ENCODE measurements at places on chromosomes 12 and 14.
A peak's percentile ranks its signal among the peaks of the same experiment; 100 is the strongest.

DNA sequence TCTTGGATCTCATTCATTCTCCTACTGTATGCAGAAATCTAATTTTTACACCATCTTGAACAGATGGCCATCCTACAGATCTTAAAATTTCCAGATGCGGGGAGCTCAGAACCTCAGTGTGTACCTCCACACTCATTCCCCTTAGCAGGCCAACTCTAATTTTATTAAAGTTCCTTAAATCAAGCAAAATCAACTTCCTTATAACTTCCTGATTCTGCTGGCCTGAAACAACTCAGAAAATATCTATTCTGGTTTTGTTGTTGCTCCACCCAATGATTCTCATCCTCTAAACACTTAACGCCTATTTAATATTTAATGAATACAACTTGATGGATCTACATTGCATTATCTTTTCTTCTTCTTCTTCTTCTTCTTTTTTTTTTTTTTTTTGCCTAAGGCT is 3.1 kb downstream of the EMP1 start:
- DNase-seq = no peak

GRCh38 chr12:13740149-13740545 is 241.3 kb downstream of the GRIN2B start:
- DNase-seq = no peak

DNA sequence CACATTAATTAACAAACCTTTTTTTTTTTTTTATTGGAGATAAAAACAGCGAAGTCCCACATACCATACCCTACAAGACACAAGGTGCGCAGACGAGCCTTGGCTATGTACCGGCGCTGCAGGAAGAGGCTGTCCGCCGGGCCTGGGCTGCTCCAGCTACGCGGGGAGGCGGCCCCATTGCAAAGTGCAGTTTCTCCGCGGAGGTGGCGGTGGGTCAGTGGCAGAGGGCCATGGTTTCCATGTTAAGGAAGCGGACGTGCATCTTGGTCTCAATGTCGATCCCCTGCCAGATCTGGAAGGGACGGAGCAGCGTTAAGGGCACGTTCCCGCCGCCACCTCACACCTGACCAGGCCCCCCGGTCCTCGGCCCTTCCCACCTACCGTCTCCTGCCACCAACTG is 60.3 kb downstream of the TESC start:
- DNase-seq = no peak

DNA sequence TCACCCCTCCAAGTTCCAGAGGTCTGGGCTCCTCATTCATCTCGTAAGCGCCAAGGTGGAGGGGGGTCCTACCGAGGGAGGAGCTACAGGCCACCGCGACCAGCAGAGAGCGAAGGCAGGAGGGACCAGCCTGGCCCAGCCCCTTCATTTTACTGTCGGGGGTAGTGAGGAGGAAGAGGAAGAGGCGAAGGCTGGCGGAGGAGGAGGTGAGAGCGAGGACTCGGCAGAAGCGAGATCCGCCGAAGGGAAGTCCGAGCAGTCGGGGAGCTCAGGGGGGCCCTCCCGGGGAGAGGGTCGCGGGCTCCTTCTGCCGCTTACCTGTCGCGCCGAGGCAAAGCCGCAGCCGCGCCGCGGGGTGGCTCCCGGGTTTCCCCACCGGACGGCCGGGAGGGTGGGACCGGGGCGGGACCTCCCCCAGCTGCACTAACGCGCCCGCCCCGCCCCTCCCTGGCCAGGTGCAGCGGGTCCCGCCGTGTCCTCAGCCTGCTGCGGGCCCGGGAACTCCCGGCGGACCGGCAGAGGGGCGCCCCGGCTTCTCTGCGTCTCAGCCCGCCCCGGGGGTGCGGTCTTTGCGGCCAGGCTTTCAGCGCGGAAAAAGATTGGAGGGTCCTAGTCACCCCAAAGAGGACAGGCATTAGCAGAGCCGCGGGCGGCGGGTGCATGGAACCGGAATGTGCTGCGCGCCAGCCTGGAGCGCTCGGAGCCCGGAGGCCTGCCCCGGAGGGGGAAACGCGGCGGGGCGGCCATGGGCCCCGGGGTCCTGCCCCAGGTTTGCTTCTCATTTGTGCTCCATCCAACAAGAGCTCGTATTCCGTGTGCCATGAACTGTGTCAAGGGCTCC is at the start of gene GALNT6:
Gene GALNT6 (minus strand): TSS at position 124 of the 841 bp plus-strand sequence. CDS start 11,625 bp downstream, outside the sequence.
- DNase-seq = peak; percentile 65

DNA sequence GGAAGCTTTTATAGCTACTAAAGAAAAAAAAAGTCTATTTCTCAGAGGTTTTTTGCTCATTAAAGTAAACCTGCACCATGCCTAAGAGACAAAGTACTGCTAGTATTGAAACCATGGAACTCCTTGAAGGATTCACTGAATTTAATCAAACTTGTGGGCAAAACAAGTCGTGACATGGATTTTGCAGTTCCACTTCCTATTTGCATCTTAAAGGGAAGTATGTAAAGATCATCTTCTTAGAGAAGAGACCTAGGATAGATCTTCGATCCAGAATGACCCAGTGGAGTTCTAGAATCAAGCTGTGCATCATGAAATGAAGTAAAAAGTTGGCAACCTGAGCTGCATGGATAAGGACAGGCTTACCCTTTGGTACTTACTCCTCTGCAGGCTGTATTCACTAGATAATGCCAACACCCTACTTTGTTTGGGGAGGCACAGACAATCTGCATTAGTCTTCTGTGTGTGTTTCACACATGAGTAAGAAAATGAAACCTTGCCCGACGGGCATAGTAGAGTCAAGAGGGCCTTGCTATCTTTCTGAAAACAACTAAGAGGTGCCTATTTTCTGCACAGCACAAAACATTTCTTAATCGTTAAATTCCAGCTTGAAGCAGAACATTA is 1.9 kb downstream of the GNG2 start:
- peak; percentile 71 for DNase-seq

DNA sequence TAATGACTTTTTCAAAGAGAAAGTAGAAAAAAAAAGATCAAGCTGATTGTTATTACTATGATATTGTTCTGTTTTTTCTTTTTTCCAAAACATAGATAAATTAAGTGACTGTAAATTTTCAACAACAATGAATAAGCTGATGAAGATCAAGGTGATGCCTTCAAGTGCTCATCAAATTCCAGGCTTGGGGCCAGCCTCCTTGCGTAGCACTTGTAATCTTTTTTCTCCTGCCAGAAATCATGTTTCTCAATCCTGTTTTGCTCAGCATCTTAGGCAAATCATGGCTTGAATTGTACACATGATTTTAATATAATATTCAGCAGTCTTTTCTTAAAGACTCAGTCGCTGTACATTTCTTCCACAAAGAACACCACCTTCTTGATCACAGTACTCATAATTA is 333.2 kb downstream of the NPAS3 start:
- DNase-seq = no peak

DNA sequence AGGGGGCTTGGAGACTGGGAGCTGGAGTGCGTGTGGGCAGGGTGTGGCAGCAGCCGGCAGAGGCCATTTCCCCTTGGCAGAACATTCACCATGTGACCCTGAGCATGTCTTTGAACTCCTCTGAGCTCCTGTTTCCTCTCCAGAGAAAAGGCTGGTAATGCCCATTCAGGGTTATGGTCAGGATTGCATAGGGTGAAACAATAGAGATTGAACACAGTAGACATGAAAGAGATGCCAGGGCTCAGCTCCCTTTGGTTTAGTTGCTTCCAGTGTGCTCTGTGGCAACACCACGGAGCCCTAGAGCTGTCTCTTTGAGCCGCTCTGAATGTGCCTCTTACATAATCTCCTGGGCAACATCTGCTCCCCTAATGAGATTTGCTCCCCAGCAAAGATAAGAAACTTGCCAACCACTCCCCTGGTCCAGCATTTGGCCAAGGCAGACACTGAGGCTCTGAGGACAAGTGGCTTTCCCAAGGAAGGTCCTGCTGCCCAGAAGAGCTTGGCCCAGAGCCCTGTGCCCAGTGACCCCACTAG is 4.6 kb downstream of the IFI27 start:
- no peak for DNase-seq

GRCh38 chr12:2456122-2456812 is 338.5 kb upstream of the FKBP4 start:
- no peak for DNase-seq

- no peak for DNase-seq
Observed at GRCh38 chr14:97390096-97390724, 593.0 kb downstream of the VRK1 start.

GRCh38 chr12:21509768-21510167 is 8.2 kb downstream of the GOLT1B start:
- peak; percentile 49 for DNase-seq

- DNase-seq = no peak
Observed at GRCh38 chr12:4771172-4771959, 51.2 kb downstream of the GALNT8 start.

GRCh38 chr12:3680919-3681594 is 71.9 kb downstream of the CRACR2A start:
- no peak for DNase-seq

DNA sequence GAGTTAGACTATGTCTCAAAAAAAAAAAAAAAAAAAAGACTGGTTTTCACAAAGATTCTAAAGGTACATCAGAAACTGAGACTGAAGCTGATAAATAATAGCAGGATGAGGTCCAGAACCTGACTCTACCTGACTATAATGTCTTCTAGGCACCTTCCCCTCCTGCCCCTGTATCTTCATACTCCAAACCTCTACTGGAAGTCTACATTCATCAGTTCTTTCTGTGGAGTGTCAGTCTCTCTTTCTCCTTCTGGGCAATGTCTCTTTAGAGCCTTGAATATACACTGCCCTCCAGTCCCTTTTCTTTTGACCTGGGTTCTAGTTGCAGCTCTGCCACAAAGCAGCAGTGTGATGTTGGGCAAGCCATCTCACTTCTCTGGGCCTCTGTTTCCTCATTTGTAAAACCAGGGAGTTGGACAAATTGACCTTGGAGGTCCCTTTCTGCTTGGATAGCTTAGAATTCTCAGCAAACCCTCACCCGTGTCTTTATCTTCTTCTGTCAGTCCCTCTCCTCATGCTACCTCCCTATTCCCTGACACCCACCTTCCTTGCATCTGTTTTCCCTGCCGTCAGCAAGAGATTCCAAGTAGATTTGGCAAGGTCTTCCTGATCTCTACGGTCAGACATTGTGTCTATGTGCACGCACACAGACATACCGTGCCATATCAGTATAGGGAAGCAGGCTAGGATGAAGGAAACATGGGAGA is 4.3 kb downstream of the NFE2 start:
- no peak for DNase-seq

- peak; percentile 36 for DNase-seq
Observed at GRCh38 chr12:110355073-110355472, 48.4 kb downstream of the ANAPC7 start.

DNA sequence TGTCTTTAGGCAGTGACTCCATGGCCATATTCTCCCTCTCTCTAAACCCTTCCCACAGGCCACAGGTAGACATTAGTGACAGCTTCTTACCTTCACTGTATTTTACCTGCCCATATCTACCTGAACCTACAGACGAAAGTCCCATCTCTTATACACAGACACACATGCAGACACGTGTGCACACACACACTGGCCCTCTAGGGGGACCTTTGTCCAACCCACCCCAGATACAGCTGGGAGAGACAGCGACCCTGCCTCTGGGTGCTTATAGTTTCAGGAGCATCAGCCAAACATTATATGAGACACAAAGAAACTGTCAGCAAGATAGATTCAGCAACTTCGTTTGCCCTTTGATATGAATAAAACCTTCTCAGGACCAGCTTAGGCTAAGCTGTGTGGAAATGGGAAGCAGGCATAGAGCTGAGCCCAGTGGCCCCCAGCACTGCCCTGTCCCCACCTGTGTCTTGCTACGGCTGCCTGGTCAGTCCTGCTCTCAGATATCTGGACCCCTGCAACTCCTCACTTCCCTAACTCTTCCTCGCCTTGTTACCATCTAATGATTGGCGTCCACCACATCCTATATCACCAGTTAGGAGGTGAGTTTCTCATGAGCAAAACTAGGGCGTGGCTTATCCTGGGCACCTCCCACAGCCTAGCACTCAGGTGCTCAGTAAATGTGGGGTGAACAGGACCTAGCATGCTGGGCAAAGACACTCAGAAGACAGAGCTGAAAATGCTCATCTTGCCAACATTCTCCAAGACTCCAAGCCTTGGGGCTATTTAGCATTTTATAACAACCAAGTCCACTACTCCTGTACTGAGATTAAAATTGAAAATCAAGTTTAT is 12.0 kb upstream of the CD9 start:
- no peak for DNase-seq

DNA sequence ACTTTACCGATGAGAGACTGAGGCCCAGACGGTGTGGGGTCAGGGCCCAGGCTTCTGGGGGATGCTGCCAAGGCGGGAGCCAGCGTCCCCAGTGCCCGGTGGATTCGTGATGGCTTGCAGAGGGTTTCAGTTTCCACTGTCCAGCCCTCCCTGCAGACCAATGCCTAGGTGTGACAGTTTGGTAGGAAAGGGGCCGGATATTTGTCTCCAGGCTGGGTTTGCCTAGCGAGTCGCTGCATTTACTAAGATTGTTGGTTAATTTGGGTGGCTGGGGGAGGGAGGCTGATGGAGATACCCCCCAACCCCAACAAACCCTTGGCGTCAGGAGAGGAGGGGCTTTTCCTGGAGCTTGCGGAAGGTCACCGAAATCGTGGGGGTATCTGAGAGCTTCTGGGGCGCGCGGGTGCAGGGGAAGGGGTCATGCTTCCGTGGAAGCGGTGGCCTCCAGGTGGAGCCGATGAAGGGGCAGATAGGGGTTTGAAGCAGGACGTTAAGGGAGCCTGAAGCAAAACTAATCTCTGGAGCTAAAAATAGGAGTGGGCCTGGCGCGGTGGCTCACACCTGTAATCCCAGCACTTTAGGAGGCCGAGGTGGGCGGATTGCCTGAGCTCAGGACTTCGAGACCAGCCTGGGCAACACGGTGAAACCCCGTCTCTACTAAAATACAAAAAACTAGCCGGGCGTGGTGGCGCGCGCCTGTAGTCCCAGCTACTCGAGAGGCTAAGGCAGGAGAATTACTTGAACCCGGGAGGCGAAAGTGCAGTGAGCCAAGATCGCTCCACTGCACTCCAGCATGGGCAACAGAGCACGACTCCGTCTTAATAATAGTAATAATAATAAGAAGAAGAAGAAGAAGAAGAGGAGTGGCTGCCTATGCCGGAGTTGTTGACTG is 1.1 kb upstream of the CDC42BPB start:
- no peak for DNase-seq

- peak; percentile 12 for DNase-seq
Observed at GRCh38 chr14:102264775-102265174, 40.2 kb downstream of the MOK start.

GRCh38 chr14:94056579-94057308 is 24.3 kb downstream of the DDX24 start:
- DNase-seq = peak; percentile 58

- no peak for DNase-seq
Observed at GRCh38 chr12:2244013-2244861, 191.4 kb downstream of the CACNA1C start.

GRCh38 chr12:117733549-117733805 is 235.3 kb downstream of the KSR2 start:
- no peak for DNase-seq

All from activated CD4-positive, alpha-beta T cell treated with anti-CD3 and anti-CD28 coated beads, Interleukin-2, Interleukin-6, amounts not matched to agents 100 ng/mL and 50 ng/mL, durations not matched to agents 16 hours and 8 hours (primary cell).